Daoy (cell line): ENCODE measurements at places on chromosomes 16 and 17.

DNA sequence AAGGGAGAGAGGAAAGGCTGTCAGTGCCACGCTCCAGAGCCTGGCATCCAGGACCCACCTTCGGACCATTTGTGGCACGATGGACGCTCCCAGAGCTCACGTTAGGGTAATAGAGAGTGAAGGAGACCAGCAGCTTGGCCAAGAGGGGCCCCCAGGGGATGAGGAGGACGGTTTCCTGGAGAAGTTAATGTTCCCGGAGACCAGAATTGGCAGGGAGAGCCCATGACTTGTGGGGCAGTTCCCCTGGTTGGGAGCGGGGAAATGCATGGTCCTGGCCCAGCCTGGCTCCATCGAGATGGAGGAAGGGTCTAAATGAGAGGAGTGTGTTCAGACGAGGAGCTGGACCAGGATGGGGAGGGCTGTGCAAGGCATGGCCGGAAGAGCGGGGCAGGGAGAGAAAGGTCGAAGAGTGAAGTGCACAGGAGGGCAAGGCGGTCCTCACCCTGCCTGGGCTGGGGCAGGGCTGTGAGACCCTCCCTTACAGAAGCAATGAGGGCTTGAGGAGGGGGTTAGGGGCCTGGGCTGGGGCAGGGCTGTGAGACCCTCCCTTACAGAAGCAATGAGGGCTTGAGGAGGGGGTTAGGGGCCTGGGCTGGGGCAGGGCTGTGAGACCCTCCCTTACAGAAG, 2.9 kb upstream of the HIC1 start:
- DNase-seq, result no peak

GRCh38 chr17:28086519-28086918, 44.0 kb downstream of the NLK start:
- DNase-seq, result peak; percentile 22

- peak; percentile 85 for DNase-seq
Measured at GRCh38 chr16:10078541-10078949, 103.7 kb downstream of the GRIN2A start.

DNA sequence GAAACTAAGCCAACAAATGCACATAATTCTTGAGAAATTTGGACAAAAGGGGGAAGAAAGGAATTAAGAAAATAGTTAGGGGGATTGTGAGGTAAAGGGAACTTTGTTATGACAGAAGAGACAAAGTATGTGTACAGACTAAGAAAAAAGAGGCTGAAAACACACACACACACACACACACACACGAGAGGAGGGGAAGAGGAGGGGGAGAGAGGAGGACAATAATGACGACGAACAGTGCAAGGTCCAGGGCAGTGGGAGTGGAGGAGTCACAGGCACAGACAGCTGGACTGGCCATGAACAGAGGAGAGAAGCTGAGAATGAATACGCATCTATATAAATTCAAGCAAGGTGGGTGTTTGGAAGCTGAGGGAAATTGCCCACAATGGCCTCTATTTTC, 44.6 kb downstream of the MARVELD3 start:
- DNase-seq, result no peak
